ENCODE measurements at places on chromosomes 4 and X.

DNA sequence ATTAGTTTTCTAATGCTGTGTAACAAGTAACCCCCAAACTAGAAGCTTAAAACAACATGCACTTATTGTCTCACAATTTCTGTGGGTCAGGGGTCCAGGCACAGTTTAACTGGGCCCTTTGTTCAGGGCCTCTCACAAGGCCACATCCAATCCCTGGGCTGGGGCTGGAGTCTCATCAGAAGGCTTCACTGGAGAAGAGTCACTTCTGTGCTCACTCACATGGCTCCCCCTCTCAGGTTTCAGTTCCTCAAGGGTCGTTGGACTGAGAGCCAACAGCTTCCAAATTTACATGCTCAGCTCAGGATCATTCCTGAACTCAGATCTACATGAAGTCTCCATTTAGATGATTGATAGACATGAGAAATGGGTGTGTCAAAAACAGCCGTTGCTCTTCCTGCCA is 77.1 kb downstream of the EVC start:
- no peak for DNase-seq

GRCh38 chr4:122914938-122915337 is 7.5 kb downstream of the NUDT6 start:
- no peak for DNase-seq

GRCh38 chr4:26746802-26747213 is 113.8 kb upstream of the STIM2 start:
- no peak for DNase-seq

DNA sequence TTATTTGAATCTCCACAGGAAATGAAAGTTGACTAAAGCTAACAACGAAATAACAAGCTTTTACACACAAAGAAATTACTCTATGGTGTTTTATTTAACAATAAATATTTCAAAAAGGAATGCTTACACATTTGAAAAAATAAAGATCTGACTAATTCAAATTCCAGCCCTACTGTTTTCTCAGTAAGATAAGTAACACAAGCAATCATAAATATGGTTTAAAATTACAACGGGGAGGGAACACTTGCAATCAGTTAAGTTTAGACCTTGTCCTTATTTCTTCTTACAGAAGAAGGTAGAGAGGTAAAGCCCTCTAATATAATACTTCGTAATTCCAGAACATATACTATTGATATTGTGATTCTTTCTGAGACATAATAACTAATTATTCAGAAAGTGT is 158.5 kb downstream of the DHX15 start:
- DNase-seq: no peak

GRCh38 chrX:154046940-154047610 is 27.4 kb upstream of the IRAK1 start:
- DNase-seq: no peak

GRCh38 chrX:23394421-23394820 is 59.8 kb downstream of the PTCHD1 start:
- no peak for DNase-seq

DNA sequence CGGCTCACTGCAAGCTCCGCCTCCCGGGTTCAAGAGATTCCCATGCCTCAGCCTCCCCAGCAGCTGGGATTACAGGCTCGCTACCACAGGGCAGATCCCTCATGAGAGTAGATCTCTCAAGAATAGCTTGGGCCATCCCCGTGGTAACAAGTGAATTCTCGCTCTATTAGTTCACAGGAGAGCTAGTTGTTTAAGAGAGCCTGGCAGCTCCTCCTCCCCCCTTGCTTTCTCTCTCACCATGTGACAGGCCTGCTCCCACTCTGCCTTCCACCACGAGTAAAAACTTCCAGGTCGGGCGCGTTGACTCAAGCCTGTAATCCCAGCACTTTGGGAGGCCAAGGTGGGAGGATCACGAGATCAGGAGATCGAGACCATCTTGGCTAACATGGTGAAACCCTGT is 30.3 kb upstream of the LAP3 start:
- DNase-seq: no peak

DNA sequence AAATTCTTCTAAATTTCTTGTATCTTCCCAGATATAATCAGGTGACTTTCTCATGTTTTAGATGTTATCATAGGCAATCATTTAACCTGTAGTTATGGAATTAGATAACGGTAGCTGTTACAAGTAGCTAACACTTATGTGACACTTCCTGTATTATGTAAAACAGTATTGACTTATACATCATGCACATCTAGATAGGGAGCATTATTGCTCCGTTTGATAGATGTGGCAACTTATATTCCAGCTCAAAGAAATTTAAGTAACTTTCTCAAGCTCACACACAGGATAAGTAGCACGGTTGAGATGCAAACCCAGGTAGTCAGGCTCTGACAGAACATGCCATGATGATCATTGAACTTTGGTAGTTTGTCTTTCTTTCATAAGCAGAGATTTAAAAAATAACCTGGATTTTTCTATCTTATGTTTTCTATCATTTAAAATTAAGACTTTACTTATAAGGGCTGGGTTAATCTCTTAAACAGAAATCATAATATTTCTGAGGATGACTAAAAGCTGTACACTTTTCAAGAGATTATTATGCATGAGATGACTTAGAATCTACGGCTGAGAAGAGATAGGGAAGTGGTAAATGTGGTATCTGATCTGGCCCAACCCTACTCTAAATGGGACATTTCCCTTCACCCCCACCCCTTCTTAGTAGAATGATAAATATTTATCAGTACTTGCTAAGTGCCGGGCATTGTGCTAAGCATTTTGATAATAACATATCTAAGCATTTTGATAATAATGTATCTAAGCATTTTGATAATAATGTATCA is 69.1 kb upstream of the HPGD start:
- no peak for DNase-seq

DNA sequence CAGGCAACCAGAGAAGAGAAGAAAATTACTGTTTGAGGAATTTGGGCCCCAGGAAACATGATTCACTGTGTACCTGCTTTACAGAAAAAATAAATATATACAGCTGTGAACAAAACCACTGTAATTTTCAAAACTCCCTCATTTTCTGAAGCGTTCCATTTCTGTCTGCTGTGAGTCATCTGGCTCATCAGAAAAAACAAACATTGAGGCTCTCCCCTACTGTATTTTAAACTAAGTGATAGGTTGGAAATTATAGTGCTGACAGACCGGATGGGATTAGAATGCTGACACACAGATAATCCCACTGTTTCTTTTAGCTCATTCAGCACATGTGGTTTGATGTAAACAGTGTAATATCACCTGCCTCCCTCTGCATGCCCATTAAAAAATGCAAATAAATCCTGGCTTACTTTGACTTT is 847.0 kb downstream of the TRIML1 start:
- no peak for DNase-seq

DNA sequence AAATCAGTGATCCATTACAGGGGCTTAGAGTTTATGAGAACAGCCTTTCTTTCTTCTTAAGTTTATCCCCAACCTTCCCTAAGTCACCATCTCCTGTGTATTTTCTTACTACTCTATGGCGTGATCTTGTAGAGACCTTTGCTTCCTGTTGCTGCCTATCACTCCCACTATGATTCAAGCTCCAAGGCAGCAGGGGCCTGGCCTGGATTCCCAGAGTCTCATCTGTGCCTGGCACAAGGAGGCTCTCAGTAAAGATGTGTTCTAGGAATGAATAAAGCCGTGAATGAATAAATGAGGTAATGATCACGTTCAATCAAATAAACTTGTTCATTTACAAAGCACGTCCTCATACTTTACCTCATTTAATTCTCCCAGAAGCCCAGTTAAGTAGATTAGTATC is 45.4 kb downstream of the CC2D2A start:
- DNase-seq: no peak

DNA sequence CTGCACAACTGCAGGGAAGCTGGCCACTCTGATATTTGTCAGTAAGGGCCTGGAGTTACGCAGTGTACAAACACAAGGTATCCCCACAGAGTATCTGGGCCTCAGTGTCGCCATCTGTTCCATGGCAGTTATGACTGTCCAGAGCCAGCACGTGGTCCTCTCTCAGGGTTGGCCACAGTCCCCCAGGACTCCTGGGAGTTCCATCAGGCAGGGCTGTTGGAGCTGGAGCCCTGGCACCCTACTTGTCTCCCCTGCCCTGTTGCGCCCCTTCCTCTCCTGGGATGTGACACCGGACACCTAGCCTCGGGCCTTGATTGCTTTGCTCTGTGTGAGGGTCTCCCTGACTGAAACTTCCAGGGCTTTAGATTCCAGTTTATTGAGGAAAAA is 8.4 kb downstream of the HTRA3 start:
- no peak for DNase-seq

- DNase-seq: no peak
Measured at GRCh38 chr4:99917575-99917974, 23.3 kb upstream of the LAMTOR3 start.

- no peak for DNase-seq
Measured at GRCh38 chr4:102218656-102219055, 126.6 kb downstream of the SLC39A8 start.

DNA sequence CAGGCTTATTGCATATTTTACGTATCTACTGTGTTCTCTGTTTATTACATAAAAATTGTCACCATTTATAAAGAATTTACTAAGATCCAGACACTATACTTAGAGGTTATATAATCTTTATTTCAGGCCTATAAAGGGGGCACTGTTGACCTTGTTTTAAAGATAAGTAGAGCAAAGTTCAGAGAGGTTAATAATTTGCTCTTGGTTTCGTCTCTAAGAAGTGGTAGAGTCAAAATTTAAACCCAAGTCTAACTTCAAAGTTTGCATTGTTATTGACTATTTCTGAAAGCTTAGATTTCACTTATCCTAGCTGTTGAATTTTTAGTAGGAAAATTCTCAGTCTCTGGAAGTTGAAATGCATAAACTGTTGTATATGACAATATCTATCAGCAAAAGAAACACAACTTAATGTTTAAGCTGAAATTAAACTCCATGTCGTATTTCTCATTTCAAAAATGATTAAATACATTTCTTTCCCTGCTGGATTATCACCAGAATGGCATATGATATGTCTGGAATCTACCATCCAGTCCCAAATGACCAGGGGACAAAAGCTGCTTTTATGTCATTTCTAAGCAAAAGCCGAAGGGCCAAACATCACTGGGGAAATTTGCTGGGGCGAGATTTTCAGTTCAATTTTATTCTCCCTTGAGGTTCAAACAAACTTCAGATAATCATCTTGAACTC is 138.4 kb downstream of the SLC7A11 start:
- DNase-seq: no peak

DNA sequence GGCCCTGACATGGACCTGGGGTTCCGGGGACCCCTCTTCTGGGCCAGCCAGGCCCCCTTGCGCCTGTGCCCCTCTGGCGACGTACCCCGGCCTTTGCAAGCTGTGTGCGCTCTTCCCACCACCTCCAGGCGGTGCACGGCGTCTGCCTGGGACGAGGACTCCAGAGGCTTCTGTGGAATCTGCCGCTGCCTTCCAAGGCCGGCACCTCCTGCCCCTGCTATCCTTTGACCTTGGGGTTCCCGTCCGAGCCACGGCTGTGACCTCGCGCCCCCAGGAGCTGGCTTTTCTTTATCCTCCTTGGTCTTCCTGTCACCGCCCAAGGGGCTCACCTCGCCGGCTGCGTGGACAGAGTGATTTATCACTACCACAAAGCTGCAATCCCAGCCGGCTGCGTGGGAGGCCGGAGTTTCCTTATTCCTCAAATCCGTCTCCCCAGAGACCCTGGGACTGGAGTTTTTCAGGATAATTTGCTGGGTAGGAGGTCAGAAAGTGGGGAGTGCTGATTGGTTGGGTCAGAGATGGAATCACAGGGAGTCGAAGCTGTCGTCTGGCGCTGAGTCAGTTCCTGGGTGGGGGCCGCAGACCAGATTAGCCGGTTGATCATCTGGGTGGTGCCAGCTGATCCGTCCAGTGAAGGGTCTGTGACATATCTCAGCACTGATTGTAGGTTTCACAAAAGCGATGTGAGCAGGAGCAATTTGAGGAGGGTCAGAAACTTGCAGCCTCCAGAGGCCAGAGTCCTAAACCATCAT is 19.8 kb upstream of the PLCXD1 start:
- no peak for DNase-seq

- DNase-seq: no peak
Measured at GRCh38 chr4:21097026-21097425, 396.8 kb downstream of the PACRGL start.

DNA sequence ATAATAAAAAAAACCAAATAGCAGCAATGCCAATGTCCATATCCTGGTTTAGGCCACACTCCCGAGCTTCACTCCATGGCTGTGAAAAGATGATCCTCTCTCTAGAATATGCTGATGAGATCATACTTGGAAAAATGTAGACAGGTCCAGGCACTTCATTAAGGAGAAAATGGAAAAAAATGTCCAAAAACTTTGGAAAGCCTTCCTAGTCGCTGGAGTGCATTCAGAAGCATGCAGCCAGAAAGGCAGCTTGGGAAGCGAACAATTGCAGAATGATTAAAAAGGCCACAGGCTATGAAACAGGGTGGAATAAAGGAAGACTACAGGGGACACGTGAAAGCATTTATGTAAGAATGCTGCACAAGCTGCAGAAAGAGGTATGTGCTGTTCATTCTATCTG is 165.6 kb upstream of the HCCS start:
- DNase-seq: no peak

DNA sequence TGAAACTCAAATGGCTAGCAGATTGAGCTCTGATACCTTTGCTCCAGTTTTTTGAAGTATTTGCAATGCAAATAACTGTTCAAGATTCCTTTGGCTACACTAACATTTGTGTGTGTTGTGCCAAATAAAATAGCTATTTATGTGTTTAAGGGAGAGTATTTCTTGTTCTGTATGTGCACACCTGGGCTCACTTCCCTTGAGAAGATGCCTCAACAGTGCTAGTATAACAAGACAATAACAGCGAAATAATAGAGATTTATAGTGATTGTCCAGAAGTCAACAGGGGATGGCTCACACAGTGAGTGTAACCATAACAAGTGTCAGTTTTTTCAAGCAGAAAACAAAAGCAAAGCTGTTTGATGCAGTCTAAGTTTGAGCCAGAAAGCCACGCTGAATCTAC is 460.5 kb downstream of the CENPC start:
- DNase-seq: no peak

- DNase-seq: no peak
Measured at GRCh38 chr4:8401665-8402064, 38.9 kb downstream of the ACOX3 start.

- DNase-seq: no peak
Measured at GRCh38 chrX:54950730-54951375, 30.2 kb downstream of the TRO start.

DNA sequence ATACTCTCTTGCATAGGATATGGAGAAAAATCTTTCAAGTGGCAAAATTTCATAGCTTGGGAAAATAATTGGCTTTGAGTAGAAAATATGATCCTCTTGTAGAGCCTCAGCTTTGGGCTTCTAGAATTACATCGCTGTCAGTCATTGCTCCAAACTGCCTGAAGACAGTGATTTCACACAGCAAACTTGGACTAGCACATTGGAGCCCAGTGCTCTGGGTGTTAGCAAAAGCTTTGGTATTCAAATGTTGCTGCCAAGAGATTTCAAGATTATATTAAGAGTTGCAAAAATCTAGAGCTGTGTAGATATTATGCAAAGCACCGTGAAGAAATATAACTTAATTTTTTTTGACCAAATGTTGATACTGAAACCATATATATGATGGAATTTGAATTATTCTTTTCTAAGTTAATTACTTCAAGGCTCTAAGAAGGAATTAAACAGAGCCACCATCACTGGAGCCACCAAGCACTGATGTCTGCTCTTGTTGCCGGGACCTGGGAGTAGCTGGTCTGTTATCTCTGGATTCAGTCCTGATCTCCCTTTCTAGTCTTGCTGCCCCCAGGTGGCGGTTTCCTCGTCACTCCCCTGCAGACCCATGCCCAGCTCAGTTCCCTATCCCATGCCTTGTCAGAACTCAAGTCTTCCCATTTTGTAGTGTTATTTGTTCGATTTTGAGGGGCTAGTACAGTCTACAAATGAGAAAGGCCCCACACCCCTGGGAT is 260.7 kb upstream of the SFRP2 start:
- no peak for DNase-seq

- DNase-seq: no peak
Measured at GRCh38 chrX:40852586-40852985, 117.2 kb upstream of the MED14 start.
